Activated B cell treated with CpG ODN at 0.5 μM for 24 hours (primary cell): ENCODE measurements at places on chromosomes 4 and X. TPM values are rescaled to one million over a fixed set of nuclear protein-coding genes. Genes with fewer than 3 reads are reported as not detected.

GRCh38 chr4:121472937-121473721, 92.3 kb upstream of the QRFPR start:
- DNase-seq = no peak

DNA sequence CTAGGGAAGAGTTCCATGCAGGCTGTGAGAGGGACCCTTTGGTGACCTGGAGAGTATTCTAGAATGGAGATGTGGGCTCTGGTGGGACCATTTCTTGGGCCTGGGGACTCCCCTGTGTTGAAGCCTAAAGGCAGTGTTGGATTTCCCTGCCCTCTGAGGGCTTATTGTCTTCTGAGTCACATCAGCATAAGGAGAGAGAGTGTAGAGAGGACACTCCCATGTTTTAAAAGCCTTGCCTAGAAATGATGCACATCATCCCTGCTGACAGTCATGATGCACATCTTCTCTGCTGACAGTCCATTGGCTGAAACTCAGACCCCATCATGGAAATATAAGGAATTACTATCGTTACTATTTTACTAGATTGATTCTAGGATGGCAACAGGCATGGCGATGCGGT, 51.9 kb downstream of the FAM114A1 start:
- no peak for DNase-seq

The CACNA1F gene
- 2.6 and 3.0 TPM in 2 replicates for total RNA-seq

GRCh38 chrX:151538190-151539122, 25.0 kb upstream of the PASD1 start:
- DNase-seq = no peak
